Inflammatory macrophage treated with lipopolysaccharide for 4 hours (primary cell): ENCODE measurements at places on chromosomes 7 and 10.

- DNase-seq = no peak
Measured at GRCh38 chr10:59463909-59464308, 101.6 kb upstream of the FAM13C start.

DNA sequence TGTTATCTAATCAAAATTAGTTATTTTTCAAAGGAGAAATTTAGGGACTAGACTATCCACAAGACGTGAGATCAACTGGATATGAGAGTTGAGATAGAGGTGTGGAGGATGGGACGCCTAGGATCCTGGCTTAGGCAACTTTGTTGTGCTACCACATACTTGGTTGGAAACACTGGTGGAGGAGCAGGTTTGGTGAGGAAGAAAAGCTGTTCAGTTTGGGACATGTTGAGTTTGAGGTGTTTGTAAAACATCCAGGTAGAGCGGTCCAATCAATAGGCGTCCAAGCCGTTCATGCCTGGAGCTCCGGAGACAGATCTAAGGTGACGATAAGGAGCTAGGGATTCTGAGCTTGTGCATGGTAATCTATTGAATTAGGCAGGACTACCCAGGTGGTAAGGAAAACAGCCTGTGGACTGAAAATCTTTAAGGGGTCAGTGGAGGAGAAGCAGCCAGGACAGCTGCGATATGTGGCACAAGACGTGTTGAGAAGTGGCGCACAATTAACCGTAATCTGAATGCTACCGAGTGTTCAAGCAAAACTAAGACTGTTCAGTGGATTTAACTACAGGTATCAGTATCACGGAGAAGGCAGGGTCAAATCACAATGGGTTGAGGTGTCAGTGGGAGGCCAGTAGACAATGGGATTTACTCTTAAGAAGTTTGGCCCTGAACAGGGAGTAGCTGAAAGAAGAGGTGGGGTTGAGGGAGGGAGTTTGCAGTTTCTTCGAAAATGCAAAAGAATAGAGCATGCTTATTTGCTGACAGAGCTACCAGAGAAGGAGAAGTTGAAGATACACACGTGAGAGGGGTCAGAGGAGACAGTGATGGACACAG lies 16.1 kb upstream of the TRPV6 start:
- no peak for DNase-seq

GRCh38 chr10:34327184-34327583 lies 487.9 kb downstream of the PARD3 start:
- DNase-seq = no peak

DNA sequence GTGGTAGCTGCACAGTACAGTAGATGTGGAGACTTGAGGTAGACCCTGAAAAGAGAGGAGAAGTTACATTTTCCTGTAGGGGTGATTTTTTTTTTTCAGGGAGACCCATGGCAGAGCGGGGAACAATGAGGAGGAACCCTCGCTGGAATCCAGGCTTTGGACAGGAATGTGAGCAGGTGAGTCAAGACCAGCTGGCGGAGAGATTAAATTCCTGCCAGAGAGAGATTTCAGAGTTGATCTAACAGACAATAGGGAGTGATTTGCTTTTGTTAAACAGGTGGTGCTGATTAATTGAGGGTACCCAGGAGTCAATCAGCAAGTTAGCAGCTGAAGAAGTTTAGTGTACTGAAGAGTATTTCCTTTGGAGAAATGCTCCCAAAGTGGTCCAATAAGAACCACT lies 41.6 kb upstream of the MINDY3 start:
- no peak for DNase-seq

- no peak for DNase-seq
Measured at GRCh38 chr10:131050162-131050766, 261.3 kb downstream of the TCERG1L start.

- DNase-seq = peak; percentile 18
Measured at GRCh38 chr7:25643770-25644394, 415.6 kb upstream of the NPVF start.

DNA sequence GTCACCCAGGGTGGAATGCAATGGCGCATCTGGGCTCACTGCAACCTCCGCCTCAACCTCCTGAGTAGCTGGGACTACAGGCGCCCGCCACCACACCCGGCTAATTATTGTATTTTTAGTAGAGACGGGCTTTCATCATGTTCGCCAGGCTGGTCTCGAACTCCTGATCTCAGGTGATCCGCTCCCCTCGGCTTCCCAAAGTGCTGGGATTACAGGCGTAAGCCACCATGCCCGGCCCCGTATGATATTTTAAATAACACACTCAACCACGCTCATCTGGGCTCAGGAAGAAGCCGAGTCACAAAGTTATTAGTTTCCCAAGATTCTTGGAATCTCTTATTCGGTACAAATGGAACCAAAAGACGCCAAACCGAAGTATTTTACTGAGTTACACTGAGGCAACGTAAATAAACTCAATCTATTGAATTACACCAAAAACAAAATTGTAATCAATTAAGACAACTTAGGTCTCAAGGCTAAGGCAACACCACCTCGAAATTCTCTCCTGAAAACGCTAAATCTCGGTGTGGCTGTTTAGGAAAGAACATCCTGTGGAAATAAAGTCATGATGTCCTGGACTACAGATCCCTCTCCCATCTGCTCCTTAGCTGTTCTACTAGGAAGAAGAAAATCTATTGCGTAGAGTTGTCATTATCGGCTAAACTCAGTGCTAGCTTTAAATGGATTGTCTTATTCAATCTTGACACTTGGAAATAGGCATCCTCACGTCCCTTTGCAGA lies 910 bp downstream of the ARHGAP19 start:
- no peak for DNase-seq

- no peak for DNase-seq
Measured at GRCh38 chr10:100020142-100020885, 10.6 kb upstream of the DNMBP start.
